SHP77 (cell line): ENCODE measurements at places on chromosomes 16 and 17.

DNA sequence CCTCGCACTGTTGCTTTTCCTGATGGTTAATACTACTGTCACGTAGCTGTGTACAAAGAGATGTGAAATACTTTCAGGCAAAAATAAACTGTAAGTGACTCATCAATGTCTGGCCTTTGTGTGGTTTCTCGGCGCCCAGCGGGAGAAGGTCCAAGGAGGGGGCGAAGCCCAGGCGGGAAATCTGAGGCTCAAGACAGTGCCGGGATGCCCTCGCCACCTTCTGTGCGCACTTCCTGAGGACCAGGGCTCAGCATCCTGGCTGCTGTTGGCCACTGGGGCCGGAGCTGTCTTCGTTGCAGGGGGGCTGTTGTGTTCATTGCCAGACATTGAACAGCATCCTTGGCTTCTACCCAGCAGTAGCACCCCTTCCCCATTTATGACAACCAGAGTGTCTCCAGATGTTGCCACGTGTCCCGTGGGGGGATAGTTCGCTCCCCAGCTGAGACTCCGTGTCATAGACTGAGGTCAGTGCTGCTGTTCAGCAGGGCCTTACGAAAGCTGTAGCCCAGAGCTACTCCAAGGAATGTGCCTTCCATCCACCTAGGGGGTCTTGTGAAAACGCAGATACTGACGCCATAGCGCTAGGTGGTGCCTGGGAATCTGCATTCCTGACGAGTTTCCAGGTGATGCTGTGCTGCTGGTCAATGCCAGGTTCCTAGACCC is 67.3 kb upstream of the PLCG2 start:
- DNase-seq = no peak

DNA sequence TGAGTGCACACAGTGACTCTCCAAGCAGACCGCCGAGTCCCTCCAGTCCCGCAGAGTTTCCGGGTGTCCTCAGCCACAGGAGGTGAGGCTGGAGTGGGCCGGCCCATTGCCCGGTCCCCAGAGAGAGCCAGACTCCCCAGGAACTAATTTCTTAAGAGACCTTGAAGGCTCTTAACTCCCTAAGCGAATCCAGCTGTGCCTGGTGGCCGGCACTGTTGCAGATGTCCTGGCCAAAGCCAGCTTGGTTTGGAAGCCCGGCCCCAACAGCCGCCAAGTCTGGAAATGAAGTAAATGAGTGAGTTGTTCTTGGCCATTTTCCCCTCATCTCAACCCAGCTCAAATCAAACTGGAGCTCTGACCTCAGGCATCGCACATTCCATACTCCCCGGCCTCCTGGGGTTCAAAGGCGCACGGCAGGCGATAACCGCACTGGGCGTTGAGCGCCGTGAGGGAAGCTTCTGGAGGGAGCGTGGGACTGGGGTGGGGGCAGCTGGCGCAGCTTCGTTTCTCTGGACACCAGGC is 42.0 kb downstream of the CMIP start:
- DNase-seq = no peak

- DNase-seq = no peak
These were observed 106.7 kb downstream of the FOXL1 start for GRCh38 chr16:86685076-86685475.

DNA sequence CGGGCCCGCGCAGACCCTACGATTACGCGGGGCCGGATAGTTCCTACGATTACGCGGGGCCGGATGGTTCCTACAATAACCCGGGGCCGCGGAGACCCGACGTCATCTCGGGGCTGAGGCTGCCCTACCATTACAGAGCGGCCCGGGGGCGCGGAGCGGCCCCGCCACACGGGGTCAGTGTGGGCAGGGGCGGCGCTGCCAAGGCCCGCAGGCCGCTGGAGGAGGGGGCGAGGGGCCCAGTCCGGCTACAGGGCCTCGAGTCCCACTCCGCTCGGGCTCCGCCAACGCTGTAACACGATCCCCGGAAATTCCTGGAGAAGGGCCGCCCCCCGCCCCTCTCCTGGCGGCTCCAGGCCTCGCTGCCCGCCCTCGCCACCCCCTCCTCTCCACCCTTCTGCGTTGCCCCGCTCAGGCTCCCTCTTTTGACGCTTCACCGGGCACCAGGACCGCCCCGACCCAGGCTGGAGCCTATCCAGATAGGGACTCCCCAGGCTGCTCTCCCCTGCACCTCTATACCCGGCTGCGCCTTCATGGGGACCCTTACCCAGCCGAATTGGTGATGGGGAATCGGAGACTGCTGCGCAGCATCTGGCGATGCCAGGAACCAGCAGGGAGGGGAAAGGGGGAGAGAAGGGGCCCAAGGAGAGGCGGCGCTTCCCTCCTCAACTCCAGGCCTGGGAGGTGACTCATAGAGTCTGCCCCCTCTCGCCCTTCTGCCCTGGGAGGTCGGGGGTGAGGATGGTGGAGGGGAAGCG is at the start of gene RAB34:
RAB34 (minus strand) TSS at position 291 of the 755 bp plus-strand sequence. CDS start 602 bp downstream, outside the sequence.
- no peak for DNase-seq

DNA sequence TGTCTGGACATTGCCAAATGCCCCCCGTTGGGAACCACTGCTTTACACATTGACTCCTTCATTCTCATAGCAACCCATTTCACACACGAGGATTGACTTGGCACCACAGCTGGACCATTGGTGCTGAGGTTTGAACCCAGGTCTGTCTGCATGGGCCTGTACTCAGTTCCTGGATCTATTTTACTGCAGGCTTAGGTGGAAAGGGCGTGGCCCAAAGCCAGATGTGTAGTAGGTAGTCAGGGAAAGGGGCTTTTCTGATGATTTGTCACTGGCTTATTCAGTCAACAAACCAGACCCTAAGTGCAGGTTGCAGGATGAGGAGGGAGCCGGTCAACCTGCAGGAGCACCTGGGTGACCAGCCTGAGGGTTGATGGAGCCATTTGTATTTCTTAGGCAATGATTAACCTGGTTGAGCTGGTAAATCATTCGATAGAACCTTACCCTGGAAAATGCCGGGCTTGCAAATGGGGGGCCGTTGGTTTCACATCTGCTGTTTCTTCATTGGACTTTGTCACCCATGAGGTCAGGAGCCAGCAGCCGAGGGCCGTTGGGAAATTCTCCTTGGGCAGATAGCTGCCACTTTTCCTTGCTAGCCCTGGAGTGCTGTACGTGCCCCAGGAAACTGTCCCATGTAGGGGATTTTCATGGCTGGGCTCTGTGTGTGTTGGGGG is 104.4 kb downstream of the CMIP start:
- no peak for DNase-seq

DNA sequence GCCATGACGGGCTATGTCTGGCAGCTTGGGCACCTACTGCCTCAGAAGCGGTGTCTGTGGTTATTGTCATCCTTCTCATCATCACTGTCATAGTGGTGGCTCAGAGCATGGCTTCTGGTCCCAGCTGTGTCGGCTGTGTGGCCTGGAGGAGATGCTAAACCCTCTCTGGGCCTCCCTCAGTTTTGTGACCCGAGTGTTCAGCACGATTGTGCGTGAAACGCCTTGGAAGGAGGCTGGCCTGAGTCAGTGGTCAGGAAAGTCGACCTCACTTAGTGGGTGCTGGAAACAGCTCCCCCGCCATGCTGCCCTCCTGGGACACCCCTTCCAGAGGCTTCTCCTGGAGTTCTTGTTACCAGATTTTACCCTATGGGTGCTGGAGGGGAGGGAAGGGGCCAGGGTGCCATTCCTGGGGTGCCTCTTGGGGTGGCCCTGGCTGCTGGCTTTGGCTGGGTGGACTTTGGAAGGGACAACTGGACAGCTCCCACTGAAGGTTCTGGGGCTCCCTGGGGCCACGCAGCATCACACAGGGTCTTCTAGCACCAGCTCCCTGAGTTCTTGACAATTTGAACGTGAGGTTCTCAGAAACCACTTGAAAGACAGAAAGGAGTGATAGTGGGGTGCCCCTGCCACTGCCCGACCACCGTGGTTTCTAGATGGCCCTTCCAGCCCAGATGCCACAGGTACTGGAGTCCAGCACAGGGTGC is 226.5 kb upstream of the GSE1 start:
- no peak for DNase-seq

GRCh38 chr16:31112711-31113110 is 4.5 kb downstream of the BCKDK start:
- no peak for DNase-seq
